H1 (cell line): ENCODE measurements at places on chromosomes 5 and 9. TPM values are rescaled to one million over a fixed set of nuclear protein-coding genes. Genes with fewer than 3 reads are reported as not detected.

The DNAJC21 gene
- total RNA-seq: 47.5 and 51.2 TPM in 2 replicates

The IFNA10 gene
- total RNA-seq: not detected in 2 replicates

GRCh38 chr9:132776268-132776667, 101.8 kb downstream of the AK8 start:
- H3K27me3 ChIP-seq: no peaks in the 10 kb centered on the region
- no peak for DNase-seq
- H3K4me1 ChIP-seq: no peaks in the 10 kb centered on the region
- no peak overlapping the region for H3K4me3 ChIP-seq

GRCh38 chr5:119398727-119399466, 43.1 kb downstream of the TNFAIP8 start:
- H3K36me3 ChIP-seq: no peaks in the 10 kb centered on the region; the same call in 1 of the 2 replicates
- H3K4me1 ChIP-seq: peaks cover 12% of the 10 kb centered on the region
- H3K27ac ChIP-seq: no peak overlapping the region
- no peak for DNase-seq
- no peaks in the 10 kb centered on the region for H3K27me3 ChIP-seq

- H3K4me1 ChIP-seq: no peaks in the 10 kb centered on the region
- no peak overlapping the region for H3K27ac ChIP-seq
- no peak overlapping the region for H3K4me3 ChIP-seq
- no peaks in the 10 kb centered on the region for H3K36me3 ChIP-seq
Measured at GRCh38 chr5:40503439-40503838, 176.3 kb upstream of the PTGER4 start.

GRCh38 chr5:54736003-54736797, 218.6 kb downstream of the SNX18 start:
- H3K27ac ChIP-seq: no peak overlapping the region
- H3K36me3 ChIP-seq: no peaks in the 10 kb centered on the region
- DNase-seq: no peak

GRCh38 chr9:36941441-36941840, 92.6 kb downstream of the PAX5 start:
- H3K4me1 ChIP-seq: peaks cover 8% of the 10 kb centered on the region; the same call in 1 of the 2 replicates
- no peak overlapping the region for H3K27ac ChIP-seq

- no peak overlapping the region for H3K27ac ChIP-seq
- H3K36me3 ChIP-seq: no peaks in the 10 kb centered on the region; the same call in none of the 2 replicates
- no peaks in the 10 kb centered on the region for H3K4me1 ChIP-seq
- H3K4me3 ChIP-seq: no peak overlapping the region
Measured at GRCh38 chr9:98097836-98098235, 21.2 kb downstream of the TRIM14 start.

DNA sequence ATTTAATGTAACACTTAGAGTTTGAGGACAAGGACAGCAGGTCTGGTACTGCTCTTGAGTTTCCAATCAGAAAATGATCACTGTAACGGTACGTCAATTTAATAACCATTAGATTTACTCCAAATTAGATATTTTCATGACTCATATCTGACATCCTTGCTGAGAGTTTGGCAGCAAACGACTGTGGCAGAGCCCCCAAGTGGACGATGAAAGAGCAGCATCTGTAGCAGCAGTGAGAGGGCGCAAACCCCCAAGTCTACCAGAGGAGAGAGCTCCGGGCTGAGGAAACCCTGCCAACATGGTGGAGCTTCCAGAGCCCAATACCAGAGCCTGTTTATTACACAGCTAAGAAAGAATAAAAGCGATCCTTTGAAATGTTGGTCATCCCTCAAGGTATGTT, 73.2 kb upstream of the EPB41L4A start:
- H3K27ac ChIP-seq: no peak overlapping the region
- no peaks in the 10 kb centered on the region for H3K27me3 ChIP-seq
- no peaks in the 10 kb centered on the region for H3K36me3 ChIP-seq
- no peak overlapping the region for H3K4me3 ChIP-seq
- H3K4me1 ChIP-seq: no peaks in the 10 kb centered on the region

DNA sequence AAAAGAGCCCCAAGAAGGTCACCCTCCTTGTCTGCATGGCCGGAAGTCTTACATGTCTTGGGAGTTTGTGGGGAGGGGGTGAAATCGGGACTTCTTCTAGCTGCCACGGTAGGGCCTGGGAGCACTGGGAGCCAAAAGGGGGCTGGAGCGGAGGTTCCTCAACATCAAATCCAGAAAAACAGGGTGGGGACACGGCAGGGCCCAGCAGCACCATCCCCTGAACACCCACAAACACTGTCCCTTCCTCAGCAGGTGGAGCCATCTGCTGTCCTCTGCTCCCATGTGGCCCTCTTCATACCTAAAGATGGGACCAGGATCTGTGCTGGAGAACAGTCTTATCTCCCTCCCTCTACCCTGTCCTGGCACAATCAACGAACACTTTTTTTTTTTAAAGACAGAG, 2.7 kb downstream of the TERT start:
- H3K4me3 ChIP-seq: no peak overlapping the region
- peaks cover 7% of the 10 kb centered on the region; the same call in 1 of the 2 replicates for H3K4me1 ChIP-seq
- peak; percentile 41 for DNase-seq
- H3K27me3 ChIP-seq: no peaks in the 10 kb centered on the region
- H3K36me3 ChIP-seq: no peaks in the 10 kb centered on the region
- H3K27ac ChIP-seq: no peak overlapping the region
